ENCODE measurements at places on chromosomes 1 and 21.

DNA sequence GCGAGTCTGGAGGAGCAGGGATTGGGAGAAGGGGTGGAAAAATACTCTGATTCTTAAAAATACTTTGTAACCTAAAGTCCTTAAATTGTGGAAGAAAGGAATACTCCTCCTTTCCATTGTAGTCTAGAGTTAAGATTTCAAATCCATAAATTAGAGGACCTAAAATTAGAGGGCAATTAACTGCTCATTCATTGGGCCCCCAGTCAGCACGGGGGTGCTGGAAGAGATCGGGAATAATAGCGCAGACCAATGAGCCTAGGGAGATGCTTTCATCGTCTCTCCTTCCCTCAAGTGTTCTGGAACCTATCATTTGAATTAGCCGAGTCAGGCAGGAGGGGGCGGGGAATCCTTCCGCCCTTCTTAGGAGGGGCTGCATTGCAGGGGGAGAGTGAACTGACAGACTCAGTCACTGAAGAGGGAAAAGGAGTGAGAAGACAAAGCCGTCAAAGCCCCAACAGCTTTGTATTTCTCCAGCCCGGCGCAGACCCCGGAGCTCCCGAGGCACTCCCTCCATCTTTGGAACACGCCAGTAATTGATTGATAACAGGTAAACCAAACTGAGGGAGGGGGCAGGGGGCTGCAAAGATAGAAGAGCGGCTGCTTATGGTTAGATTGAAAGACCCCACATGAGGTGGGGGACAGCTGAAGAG, at the start of gene MLLT11:
Gene MLLT11, plus strand, starts transcription at position 391 of the 650 bp plus-strand sequence. CDS start 6,828 bp downstream, outside the sequence.
- DNase-seq: no peak

- DNase-seq: no peak
These were observed 29.0 kb upstream of the ABCG1 start for GRCh38 chr21:42189860-42190485.

GRCh38 chr21:35135481-35135880, 86.4 kb upstream of the RUNX1 start:
- DNase-seq: no peak

DNA sequence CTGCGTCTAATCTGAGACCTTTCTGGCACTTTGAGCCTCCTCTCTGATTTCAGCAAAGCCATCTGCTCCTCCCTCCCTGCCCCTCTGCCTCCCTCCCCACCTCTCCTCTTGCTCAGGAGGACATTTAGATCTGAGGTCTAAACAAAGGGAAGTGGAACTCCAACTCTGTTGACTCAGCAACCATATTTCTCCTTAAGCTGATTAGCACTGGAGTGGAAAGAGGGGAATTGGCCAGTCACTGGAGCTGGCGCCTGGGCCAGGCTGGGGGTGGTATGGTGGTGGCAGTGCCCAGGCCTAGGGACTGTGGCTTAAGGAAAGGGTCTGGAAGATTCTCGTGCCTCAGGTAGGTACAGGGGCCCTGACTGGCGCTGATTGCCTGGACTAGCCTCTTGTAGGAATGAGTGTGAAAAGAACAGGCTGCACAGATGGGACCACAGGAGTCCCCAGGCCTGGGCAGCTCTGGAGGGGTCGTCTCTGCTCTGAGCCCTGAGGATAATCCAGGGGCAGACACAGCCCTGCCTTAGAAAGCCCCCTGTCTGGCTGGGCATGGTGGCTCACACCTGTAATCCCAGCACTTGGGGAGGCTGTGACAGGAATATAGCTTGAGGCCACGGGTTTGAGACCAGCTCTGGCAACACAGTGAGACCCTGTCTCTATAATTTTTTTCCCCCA, 11.9 kb downstream of the SH2D2A start:
- DNase-seq: no peak

DNA sequence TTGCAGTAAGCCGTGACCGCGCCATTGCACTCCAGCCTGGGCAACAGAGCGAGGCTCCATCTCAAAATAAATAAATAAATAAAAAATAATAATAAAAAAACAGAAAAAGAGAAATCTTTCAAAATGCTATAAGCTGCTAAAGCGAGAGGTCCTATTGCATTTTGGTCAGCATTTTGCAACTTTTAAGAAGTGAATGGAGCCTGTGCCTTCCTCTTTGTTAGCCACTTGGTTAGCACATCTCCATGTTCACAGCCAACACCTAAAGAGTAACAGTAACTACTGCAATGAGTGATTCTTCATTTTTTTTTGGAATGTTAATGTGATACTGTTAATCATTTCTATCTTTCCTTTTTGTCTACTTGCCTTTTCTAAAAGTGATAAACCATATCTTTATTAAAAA, 80.6 kb downstream of the ERG start:
- no peak for DNase-seq

- DNase-seq: no peak
These were observed 24.3 kb downstream of the RTCA start for GRCh38 chr1:100290291-100290690.

DNA sequence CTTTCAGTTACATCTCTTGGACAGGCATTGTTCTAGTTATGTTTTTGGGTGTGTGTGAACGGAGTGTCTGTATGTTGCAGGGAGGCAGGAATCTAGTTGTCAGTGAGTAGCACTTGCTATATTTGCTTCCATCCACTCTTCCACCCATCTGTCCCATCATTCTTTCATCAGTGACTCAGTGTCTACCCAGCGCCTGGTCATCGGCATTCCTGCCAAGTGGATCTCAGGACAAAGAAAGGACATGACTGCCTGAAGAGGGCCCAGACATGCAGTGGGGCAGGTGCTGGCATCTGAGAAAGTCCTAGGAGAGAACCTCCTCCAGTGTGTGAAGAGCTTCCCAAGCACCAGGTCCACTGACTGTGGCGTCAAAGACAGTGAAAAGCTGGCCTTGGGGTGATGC, 27.3 kb upstream of the MAGOH start:
- no peak for DNase-seq

DNA sequence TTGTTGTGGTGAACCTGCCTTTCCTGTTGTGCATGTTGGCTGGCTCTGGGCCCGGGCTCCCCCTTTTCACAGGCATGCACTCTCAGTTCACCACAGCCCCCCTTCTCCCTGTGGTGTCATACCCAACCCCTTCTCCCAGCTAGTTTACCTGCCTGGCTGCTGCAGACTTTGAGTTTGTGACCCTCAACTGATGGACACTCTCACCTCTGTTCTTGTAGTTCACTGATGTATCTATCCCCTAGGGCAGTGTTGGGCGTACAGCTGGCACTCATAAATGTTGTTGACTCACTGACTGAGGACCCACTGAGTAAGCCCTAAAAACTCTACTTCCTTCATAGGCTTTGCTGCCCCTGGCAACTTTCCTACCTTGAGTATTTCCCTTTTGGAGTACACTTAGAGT, 54.9 kb downstream of the WDR64 start:
- no peak for DNase-seq

- no peak for DNase-seq
These were observed 28.2 kb downstream of the FAAH start for GRCh38 chr1:46422261-46422871.

- DNase-seq: no peak
These were observed 26.1 kb downstream of the PALMD start for GRCh38 chr1:99672038-99672437.

- no peak for DNase-seq
These were observed 53.4 kb downstream of the AGPAT3 start for GRCh38 chr21:43918385-43918947.

DNA sequence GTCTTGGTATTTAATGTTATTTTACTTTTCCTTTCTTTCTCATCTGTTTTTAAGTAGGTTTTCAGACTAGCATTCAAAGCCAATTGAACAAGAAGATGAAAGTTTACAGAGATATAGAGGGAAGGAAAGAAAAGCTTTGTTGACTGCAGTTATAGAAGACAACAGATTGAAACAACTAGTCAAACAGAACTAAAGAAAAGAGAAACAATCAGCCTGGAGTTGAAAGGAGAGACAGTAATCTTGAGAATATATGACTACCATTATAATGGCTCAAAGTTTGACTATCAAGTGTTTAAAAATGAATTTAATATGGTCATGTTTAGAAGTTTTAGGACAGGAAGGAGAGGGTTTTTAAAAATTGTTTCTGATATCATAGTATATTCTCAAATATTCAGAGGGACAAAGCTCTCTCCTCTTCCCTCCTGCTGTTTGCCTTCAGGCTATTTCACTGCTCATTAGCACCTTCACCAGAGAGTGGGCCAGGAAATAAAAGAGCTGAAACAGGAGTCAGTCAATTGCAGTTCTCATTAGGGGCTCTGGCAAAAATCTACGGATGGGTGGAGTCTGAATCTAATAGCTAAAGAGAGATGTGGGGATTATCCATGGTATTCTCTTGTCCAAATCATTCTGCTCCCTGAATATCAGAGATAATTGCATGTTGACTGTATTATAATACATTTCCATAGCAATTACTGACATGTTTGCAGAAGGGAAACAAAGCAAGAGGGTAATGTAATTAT, 577.8 kb downstream of the BRINP3 start:
- no peak for DNase-seq

GRCh38 chr1:205926213-205926612, 17.0 kb downstream of the SLC26A9 start:
- no peak for DNase-seq

GRCh38 chr1:154725865-154726264, 117.9 kb upstream of the ADAR start:
- no peak for DNase-seq

DNA sequence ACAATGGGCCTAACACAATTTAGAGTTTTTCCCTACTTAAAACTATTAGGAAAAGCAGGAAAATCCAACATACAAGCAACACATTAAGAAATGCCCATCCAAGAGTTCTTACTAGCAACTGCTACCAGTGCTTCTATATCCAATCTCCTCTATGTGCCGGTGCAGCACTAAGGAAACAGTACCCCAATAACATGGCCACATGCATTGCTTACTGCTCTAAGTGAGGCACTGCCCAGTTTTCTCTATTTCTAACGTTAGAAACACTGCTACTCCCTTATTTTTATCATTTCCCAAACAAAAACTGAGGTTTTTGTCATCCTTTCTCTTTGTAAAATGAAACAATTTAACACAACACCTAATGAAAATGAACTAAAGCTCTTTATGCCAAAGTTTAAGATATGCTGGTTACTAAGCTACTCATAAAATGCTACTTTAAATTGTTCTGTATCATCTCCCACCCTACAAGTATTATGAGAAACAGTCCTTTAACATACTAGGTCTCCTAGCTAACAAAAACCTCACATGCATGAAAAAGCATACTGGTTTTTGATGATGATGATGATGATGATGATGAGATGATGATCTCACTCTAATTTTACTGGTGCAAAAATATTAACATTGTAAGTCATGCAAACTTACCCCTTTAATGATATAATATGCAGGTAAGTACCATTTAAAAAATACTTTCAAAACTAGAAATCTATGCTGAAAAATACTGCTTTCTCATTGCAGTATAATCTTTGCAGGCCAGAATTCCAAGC, 90.7 kb upstream of the TTC39A start:
- DNase-seq: no peak

GRCh38 chr1:153336650-153337049, 12.0 kb downstream of the PGLYRP4 start:
- no peak for DNase-seq

GRCh38 chr1:1001057-1001783, 1.3 kb upstream of the HES4 start:
- no peak for DNase-seq

GRCh38 chr21:31090376-31090775, 52.1 kb upstream of the KRTAP19-8 start:
- no peak for DNase-seq

DNA sequence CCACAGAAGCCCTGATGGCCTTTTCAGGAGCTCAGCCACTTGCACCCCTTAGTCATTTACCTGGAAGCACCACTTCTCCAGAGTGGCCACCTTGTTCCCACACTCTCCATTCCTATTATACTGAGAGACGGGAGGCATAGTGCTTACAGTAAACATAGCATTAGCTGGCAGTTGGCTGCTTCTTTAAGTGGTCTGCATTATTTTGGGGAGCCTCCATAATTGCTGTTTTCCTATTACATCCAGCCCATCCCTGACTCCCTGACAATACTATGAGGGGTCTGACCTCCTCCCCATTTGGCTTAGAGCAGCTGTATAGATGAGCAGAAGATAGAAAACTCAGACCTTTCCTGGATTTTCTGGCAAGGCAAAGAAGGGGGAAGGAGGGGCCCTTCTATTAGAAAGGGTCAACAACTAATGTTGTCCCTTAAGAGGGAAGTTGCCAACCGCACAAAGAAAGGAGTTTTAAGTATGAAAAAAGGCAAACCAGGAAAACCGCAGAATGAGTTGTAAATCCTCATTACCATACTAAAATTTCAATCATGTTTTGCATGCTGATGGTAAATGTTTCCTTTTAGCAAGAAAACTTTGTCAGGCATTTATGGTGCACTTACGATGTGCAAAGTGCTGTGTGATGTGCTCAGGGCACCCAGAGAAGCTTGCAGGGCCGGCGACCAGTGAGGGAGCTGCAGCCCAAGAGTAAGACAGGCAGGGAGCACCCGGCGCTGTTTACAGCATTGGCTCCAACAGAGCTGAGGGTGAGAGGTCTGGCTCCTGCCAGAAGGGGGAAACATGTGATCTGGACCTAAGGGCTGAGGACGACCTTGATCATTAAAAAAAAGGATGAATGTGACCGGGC, 167.3 kb downstream of the ZZZ3 start:
- no peak for DNase-seq

GRCh38 chr21:42671778-42672593, 18.6 kb downstream of the PDE9A start:
- no peak for DNase-seq

DNA sequence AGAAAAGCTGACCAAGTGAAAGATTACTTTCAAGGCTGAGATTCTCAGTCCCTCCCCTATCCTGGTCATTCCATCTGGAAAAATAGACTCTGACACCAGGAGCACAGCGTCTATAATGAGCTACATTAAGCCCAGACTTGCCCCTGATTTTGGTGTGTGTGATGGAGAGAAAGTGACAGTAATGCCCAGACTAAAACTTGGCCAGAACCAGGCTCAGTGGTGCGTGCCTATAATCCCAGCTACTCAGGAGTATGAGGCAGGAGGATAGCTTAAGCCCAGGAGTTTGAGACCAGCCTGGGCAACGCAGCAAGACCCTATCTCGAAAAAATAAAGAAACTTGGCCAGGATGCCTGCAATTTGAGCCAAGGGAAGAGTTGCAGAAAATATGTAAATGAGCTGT, 15.9 kb downstream of the PLEKHA6 start:
- no peak for DNase-seq

DNA sequence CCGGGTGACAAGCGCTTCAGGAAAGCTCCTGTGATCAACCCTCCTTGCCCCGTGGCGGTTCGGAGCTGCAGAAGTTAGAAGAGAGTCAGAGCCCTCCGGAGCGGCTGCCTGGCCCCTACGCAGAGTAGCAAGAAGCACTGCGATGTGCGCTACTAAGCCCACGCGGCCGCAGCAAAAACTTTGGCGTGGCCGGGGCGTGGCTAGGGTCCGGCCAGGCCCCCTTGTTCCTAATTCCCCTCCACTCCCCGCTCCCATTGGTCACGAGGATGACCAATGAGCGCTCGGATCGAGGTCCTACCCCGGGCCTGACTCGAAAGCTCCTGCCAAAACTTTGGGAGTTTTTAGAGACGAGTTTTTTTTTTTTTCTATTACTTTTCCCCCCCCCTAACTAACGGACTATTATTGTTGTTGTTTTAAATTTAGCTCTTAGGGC, at the start of gene HLX:
Gene HLX, plus strand, starts transcription at position 368 of the 433 bp plus-strand sequence. CDS start 415 bp downstream, outside the sequence.
- no peak for DNase-seq

- DNase-seq: no peak
These were observed 1412.9 kb downstream of the PLA2G4A start for GRCh38 chr1:188241629-188242028.

GRCh38 chr21:29080454-29080941, 7.0 kb upstream of the CCT8 start:
- no peak for DNase-seq

- no peak for DNase-seq
These were observed 86.1 kb downstream of the PTGER3 start for GRCh38 chr1:70961374-70961975.

Measured in stimulated activated CD8-positive, alpha-beta memory T cell treated with anti-CD3 and anti-CD28 coated beads, Interleukin-15, amount 100 ng/mL, for 4 hours (primary cell).